ENCODE measurements at places on chromosomes 16 and 17.

GRCh38 chr17:57555636-57556175 is 189.4 kb downstream of the CCDC182 start:
- DNase-seq: no peak

DNA sequence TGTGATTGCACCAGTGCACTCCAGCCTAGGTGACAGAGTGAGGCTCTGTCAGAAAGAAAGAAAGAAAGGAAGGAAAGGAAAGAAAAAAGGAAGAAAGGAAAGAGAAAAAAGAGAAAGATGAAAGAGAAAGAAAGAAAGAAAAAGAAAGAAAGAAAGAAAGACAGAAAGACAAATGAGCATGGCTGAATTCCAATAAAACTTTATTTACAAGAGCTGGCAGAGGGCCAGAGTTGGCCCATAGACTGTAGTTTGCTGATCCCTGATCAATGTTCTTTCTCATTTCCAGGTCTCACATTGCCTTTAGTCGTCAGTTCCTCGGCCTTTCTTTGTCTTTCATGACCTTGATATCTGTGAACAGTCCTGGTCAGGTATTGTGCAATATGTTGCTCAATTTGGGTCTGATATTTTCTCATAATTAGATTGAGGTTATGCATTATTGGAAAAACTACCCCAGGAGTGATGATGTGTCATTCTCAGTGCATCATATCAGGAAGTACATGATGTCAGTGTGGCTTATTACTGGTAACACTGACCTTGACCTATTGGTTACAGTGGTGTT is 68.5 kb upstream of the MED9 start:
- DNase-seq: no peak

DNA sequence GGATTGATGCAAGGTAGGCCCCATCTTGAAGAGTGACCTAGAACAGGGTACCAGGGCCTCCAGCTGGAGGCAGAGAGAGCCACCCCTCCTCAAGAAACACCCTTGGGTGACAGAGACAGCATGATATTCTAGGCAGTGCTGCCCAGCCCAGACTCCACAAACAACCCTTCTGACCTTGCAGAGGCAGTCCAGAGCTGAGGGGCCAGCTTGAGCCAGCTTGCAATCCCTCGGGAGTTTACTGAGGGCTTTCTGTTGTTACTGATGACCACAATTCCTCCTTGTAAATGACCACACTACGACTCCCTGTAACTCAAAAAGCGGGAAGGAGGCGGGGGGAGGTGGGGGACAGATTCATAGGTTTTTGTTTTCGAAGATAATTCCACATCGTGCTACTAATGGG is 18.6 kb upstream of the MNT start:
- no peak for DNase-seq

GRCh38 chr17:28812748-28813377 is 29.7 kb downstream of the FAM222B start:
- DNase-seq: no peak

DNA sequence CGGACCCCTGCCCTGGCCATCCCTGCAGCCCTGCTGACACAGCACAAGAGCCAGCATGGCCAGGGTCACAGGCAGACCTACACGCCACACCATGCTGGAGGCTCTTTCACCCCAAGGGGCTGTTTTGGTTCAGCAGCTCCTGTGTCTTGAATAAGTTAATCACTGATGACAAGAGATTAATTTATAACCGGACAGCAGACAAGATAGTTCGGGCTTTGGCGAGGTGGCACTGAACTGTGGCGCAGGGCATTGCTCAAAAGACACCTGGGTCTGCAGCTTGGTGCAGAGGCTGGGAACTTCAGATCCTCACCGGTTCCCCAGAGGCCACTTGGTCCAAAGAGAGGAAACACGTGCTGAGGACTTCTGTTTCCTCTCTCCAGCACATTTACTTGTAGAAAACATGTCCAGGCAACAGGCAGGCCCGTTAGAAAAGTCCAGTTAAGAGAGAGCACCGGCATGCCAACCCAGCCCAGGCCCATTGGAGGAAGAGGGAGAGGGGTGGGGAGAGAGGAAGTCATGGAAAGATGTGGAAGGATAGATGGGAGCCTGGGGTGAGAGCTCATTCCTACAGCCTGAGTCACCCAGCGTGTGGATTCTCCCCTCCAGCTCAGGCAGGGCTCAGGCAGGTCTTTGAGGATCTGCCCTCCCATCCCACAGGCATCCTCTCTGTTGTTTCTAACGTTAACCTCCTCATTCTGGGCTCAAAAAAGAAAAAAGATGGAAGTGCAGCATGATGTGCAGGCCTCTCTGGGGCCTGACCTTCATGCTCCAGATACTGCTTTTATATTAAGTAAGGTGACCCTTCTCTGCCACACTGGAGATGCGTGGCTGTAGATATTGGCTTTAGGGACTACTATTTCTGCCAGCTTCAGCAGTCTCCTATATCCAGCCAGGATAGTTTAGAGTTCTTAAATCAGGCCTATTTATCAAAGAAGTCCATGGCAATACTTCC is 80.0 kb upstream of the HNF1B start:
- DNase-seq: no peak

DNA sequence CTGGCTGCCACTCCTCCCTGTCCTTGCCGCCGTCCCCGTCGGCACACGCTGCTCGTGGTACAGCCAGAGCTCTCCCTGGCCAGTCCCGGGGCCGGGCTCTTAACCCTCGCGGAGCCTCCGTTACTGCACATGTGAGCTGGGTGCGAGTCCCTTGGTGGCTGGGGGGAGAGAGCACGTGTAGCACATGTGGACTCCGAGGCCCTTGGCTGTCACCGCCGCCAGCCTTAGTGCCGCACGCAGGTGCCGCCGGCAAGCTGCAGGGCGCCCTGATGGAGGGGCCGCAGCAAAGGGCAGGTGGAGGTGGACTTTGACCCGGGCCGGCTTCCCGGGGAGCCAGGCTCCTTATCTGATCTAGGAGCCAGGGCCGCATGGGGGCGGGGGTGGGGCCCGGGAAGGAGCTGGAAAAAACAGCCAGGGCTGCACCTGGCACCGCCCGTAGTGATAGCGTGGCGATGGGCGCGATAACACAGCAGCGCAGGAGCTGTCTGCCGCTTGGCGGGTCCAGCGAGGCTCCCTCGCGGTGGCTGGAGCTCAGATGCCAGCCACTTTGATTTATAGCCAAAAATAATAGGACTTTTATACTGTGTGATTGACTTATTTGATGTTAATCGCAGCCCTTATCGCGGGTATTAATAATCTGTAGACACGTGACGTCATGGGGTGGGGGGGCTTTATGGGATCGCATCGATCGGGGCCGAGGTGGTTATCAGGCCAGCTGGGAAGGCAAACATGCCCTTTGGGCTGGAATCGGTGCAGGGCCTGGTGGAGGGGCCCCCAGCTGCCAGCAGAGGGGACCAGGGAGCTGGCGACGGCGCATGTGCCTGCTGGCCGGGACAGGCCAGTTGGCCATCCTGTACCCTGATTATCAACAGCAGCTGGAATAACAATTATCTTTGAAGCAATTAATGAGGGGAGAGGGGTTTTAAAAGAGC is 35.1 kb downstream of the ZFPM1 start:
- DNase-seq: no peak

- no peak for DNase-seq
These were observed 11.5 kb downstream of the GP2 start for GRCh38 chr16:20315764-20316163.

- DNase-seq: no peak
These were observed 98.2 kb upstream of the SOX9 start for GRCh38 chr17:72022328-72023275.

DNA sequence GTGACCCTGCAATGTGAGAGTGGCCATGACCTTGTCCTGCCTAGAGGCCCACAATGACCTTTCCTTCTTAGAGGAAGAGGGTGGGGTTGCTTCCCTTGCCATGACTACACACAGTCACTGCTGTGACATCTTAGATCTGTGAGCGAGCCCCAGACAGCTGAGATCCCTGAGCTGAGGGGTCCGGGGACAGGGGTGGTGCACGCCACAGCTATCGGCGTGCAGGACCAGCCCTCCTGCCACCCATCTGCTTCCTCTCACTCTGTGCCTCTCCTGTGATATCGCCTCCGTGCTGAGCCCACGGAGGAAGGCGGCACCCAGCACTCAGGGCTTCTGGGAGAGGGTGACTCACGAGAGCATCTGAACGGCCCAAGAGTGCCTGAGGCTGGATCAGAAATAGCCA is 35.2 kb downstream of the KIAA0513 start:
- no peak for DNase-seq

- DNase-seq: no peak
These were observed 18.3 kb downstream of the PIK3R5 start for GRCh38 chr17:8947201-8947600.

DNA sequence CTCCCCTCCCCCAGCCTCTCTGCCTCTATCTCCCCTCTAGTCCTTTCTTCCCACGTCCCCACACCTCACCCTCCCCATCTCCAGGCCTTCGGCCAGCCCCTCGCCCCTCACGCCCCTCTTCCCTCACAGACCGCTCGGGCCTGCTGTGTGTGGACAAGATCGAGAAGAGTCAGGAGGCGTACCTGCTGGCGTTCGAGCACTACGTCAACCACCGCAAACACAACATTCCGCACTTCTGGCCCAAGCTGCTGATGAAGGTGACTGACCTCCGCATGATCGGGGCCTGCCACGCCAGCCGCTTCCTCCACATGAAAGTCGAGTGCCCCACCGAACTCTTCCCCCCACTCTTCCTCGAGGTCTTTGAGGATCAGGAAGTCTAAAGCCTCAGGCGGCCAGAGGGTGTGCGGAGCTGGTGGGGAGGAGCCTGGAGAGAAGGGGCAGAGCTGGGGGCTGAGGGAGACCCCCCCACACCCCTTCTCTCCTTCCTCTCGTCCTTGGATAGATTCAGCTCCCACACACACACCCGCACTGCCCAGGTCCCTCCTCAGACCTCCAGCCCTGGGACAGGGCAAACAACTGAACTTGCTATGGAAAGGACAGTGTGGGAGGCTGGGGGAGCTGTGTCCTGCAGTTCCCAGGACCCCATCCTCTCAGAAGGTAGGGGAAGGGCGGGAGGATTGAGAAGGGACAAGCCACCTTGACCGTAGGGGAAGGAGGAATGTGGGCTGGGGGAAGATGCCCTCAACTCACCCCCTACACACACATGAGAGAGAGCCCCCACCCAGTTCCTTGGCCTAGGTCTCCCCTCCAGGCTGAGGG is 11.1 kb downstream of the NR1D1 start:
- no peak for DNase-seq

DNA sequence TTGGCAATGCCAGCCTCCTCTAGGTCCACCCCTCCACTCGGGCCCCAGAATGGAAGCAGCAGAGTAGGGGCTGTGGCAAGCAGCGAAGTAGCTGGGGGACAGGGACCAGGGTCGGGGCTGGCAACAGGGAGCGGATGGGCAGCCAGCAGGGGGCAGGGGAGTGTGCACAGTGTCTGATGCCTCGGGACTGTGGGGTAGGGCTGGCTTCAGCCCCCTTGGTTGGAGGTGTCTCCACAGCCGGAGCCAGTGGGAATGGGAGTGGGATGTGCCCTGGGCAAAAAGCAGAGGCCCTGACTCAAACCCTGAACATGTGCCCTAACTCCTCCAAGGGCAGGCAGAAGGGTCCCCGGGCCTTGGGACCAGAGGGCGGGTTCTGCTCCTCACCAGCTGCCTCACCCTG is 18.5 kb upstream of the ARHGAP27 start:
- DNase-seq: no peak

Data from activated CD8-positive, alpha-beta memory T cell treated with anti-CD3 and anti-CD28 coated beads for 48 hours (primary cell).